Stimulated activated CD8-positive, alpha-beta memory T cell treated with anti-CD3 and anti-CD28 coated beads, Interleukin-4, amount 100 ng/mL, for 1 hour (primary cell): ENCODE measurements at places on chromosomes 16 and 17.

GRCh38 chr17:51954232-51954765 is 204.2 kb downstream of the CA10 start:
- no peak for DNase-seq

DNA sequence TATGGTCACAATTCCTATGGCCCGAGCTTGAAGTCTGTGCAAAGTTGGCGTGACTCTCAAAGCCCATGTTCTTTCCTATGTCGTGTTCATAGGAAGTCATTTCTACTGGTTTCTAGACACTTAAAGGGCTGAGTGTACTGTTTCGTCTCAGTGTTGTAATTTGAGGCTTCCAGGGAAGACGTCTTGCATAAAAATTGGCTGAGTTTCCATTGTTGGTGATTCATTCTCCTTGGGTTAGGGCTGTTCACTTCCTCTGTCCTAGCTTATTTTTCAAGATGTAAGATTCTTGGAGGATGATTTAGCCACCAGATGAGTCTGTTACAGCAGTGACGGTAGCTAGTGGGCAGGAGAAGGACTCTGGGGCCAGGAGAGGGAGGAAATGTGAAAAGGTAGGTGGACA is 43.1 kb downstream of the PIK3R5 start:
- no peak for DNase-seq

DNA sequence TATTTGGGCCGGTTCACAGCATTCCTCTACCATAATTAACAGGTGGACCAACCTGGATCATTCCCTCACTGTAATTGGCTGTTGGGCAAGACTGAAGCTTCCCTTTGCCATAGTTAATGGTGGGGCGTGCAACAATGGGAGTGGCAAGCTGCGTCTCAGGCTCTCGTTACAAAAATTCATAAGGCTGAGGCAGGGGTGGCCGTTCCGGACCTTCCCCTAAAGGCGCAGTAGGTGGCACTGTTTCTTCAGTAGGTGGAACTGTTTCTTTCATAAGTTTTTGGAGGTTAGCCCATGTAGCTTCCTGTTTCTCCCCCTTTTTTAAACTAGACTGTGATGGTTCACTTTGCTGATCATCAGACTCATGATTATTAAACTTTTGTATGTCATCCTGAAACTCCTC is 17.0 kb upstream of the TMC5 start:
- DNase-seq, result no peak

DNA sequence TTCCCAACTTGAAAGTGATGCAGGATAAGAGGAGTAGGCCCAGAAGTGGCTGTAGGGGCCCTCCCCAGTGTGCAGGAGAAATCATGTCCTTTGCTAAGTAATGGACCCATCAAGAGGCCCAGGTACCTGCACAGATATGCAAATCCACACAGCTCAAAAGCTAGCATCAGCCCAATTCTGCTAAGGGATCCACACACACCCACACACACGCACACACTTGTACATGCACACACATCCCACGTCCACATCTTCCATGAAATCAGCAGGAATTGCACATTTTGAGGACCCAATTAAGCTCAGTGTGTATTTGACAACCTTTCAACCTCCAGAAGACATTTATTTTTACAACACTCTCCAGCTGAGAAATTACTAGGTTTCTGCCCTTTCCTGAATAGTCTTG is 184.8 kb downstream of the C16orf78 start:
- no peak for DNase-seq

- DNase-seq, result no peak
Observed at GRCh38 chr16:31464781-31465260, 5.5 kb downstream of the ARMC5 start.

DNA sequence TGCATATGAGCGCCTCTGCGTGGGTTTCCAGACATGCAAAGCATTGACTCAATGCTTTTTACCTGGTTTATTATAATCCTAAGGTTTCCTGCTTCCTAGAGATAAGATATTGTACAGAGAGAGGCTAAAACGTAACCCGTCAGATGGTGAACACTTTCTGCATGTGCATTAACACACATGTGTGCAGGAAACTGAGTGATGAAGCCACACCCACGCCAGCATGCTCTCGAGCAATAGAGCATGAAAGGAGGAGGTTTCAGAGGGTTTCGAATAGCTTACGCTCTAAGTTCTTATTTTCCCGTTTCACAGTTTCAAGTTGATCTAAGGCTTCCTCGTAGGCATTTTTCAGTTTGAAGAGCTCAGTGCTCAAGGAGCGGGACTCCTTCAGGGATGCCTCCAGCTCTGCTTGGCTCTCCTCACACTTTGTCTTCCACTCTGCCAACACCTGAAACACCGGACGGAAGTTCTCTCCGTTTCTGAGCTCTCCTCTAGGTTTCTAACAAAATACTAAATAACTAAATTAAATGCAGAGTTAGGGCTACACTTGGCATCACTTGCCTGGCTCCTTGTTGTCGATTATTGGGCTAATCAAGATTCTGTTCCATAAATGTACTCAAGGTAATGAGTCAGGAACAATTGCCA is 23.2 kb downstream of the MYH3 start:
- DNase-seq, result no peak

GRCh38 chr17:49764559-49765180 is 739 bp upstream of the FAM117A start:
- no peak for DNase-seq

- no peak for DNase-seq
Observed at GRCh38 chr16:57677622-57678369, 9.7 kb downstream of the ADGRG3 start.

GRCh38 chr17:27326051-27326450 is 32.1 kb downstream of the WSB1 start:
- DNase-seq, result no peak

DNA sequence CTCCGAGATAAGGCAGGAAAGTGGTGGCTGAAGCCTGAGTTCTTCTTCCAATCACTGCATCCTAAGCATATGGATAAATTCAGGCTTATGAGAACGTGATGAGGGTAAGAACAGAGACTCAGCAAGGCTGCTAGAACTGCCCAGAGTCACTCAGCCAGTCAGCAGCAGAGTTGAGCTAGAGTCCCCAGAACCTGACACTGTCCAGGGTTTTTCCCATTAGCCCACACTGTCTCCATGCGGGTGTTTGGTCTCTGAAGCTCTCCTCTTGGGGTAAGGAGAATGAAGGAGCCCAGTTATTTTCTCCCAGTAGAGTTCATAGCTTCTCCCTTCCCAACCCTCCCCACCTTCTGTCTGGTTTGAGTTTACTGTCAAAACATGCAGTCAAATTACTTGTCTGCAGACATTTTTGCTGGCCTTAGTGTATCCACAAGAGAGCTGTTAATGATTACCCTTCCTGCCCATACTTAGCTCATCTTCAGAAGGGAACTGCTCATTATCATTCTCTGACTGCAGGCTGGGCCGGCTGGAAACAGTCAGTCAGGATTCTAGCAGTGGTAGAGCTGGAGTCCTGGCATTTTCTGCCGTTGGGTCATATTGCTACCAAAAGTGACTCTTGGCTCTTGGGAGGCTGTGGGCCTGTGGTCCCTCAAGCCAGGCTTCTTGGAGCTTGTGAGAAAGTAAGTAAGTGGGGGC is 460.0 kb downstream of the HS3ST3B1 start:
- DNase-seq, result no peak
